ENCODE measurements at places on chromosomes 12 and 14. TPM values are rescaled to one million over a fixed set of nuclear protein-coding genes. Genes with fewer than 3 reads are reported as not detected.

Gene ACSM4
- total RNA-seq: not detected

DNA sequence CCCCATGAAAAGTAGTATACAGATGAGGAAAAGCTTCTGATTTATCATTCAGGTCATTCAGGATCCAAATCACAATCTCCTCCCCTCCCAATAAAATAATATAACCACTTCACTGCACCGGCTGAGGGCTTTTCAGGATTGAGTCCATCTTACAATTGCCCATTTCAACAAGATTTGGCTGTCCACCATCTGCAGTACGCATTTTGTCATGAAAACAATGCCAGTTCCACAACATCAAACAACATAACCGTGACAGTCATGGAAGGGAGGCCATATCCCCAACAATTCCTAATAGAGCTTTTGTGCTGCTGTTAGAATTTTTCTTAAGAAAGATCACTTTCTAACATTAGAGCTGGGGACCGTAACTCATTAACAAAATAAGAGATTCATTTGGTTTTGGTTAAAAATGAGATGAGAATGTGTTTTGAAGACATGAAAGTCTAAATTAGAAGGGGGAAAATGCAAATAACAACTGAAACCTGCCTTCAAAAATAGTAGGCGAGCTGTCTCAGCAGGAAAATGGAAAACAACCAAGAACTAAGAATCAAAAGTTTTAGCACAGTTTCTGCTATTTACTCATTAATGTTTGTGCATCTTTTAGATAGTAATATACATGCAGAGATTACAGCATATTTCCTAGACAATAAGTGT is 38.3 kb upstream of the TMTC2 start:
- no peak for DNase-seq

- no peak for DNase-seq
Measured at GRCh38 chr14:38663382-38663781, 407.5 kb upstream of the CLEC14A start.

Gene CCND2
- total RNA-seq: 88.7 TPM

GRCh38 chr12:98592825-98593322 is 612 bp upstream of the SLC25A3 start:
- DNase-seq: no peak

DNA sequence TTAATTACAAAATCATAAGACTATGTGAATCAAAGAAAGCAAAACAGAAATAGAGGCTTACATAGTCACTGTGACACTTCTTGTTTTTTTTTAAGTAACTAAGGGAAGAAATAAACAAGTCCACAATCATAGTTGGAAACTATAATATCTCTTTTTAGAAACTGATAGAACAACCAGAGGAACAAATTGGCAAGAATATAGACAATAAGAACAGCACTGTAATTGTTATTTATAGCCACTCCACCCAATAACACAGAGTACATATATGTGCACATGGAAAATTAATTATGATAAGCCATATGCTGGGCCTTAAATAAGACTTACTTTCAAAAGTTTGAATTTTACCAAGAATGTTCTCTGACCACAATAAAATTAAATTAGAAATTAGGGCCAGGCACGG is 101.1 kb downstream of the PLEKHG7 start:
- no peak for DNase-seq

Gene ARPC3
- total RNA-seq: 48.5 TPM

GRCh38 chr14:101125313-101125712 is 221.8 kb upstream of the RTL1 start:
- DNase-seq: no peak

DNA sequence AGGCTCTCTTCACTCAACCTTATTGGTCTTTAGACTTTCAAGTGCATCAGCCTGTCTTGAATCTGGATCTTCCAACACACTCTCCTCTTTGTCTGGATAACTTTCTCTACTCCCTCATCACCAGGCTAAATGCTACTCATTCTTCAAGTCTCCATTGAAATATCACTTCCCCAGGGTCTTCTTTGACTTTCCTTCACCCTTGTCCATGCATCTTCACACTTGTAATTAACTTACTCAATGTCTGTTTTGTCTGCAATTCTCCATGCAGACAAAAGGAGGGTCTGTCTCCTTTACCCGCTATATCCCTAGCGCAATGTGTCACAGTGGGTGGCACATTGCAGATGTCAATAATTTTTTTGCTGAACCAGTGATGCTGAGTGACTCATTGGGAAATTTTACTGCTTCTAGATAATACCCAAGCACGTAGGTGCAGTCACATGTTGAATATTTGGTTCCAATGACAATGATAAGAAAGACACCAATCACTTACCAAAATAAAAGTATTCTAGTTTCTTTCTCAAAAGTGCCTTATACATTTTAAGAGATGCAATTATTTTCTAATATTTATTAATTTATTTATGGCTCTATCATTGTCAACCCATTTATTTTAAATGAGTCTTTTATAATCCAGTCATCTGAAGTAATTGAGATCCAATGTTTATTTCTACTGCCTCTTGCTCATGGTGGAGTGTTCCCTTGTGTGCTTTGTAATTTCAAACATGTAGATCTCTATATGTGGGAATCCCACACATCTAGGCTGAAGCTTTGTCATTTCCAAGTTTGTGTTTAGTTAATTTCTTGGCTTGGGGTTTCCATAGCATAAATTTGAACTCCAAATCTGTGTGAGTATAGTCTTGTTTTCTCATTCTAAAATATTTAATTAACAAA is 21.7 kb upstream of the RFC5 start:
- DNase-seq: no peak

DNA sequence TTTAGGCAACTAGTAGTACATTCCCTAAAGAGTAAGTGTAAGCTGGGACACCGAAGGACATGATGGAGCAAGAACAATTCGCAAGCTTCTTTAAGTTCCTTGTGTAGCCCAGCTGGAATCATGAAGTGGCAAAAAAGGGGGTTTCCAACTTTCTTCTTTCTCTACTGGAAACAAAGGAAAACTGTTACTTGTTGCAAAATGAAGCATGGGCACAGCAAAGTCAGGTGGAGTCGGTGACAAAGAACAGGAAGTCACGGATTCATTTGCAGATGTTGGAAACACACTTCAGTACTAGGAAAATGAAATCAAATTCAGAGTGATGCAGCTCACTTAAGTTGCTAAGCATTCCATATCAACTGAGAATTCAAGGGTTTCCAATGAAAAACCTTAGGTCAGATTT is 706.9 kb upstream of the STXBP6 start:
- no peak for DNase-seq

Gene ART4
- total RNA-seq: 1.3 TPM

GRCh38 chr12:14782756-14783155 is 20.5 kb downstream of the WBP11 start:
- DNase-seq: no peak

DNA sequence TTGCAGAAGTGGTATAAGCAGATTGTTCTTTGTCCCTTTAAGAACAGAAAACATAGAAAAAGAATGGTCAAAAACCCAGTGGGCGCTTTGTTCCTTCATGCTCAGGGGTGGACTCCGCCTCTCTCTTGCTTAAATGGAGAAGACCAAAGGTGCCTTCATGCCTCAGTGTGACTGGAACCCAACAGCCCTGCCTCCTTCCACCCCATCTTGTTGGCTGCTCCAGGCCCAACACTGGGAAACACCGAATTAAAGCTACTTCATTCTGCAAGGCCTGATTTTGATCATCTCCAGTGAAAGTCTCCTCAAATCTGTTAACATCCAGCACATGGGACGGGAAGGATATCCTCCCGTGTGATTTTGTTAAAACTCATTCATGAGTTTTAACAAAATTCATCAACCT is 103.7 kb downstream of the BCL11B start:
- DNase-seq: no peak

Gene ADSS1
- 4.0 TPM for total RNA-seq

Gene MYG1
- total RNA-seq: 25.7 TPM

- DNase-seq: no peak
Measured at GRCh38 chr12:9041321-9041720, 52.0 kb downstream of the KLRG1 start.
